ENCODE measurements at places on chromosomes 2 and 18.

DNA sequence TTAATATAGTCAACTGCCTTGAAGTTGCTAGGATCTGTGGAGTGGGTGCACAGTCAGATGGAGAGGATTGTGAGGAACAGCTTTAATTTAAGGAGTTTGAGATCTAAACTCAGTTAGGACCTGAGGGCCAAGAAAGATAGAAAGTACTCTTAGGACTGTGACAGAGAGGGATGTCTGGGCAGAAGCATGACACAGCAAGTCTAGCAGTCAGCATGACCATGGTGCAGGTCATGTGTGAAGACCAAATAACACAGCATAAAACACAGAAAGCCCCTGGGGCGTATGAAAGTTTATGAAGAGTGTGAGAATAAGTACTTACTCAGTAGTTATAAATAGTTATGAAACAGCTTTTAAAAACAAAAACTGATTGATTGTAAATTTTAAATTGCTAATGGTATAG, 107.2 kb downstream of the GALNT1 start:
- DNase-seq = no peak

GRCh38 chr2:131143803-131144202, 38.7 kb downstream of the PLEKHB2 start:
- DNase-seq = no peak

DNA sequence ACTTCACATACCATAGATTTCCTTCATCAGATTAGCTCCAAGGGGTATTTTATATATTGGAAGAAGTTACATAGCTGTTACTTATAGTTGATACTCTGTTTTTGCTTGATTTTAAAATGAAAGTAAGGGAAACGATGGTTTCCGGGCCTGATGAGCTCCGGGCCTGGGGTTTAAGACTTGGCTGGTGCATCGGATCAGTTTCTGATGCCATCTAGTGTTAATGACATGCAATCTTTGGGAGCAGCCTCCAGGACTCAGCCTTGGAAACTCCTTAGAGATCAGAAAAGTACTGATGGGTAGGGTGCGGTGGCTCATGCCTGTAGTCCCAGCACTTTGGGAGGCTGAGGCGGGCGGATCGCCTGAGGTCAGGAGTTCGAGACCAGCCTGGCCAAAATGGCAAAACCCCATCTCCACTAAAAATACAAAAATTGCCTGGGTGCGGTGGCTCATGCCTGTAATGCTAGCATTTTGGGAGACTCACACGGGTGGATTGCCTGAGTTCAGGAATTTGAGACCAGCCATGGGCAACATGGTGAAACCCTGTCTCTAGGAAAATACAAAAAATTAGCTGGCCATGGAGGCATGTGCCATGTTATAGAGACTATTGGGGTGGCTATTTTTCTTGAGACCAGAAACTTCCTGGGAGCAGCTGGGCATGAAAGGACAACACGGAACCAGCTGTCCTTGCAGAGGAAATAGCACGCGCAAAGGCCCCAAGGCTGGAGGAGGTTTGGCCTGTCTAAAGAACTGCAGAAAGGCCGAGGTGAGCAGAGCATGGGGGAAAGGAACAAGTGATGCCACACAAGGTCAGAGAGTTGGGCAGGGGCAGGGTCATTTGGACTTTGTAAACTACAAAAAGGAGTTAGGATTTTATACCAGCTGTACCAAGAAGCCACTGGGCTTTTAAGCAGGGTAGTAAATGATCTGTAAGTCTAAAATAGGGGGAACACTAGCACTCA, 46.9 kb upstream of the CNOT11 start:
- DNase-seq = peak; percentile 55

DNA sequence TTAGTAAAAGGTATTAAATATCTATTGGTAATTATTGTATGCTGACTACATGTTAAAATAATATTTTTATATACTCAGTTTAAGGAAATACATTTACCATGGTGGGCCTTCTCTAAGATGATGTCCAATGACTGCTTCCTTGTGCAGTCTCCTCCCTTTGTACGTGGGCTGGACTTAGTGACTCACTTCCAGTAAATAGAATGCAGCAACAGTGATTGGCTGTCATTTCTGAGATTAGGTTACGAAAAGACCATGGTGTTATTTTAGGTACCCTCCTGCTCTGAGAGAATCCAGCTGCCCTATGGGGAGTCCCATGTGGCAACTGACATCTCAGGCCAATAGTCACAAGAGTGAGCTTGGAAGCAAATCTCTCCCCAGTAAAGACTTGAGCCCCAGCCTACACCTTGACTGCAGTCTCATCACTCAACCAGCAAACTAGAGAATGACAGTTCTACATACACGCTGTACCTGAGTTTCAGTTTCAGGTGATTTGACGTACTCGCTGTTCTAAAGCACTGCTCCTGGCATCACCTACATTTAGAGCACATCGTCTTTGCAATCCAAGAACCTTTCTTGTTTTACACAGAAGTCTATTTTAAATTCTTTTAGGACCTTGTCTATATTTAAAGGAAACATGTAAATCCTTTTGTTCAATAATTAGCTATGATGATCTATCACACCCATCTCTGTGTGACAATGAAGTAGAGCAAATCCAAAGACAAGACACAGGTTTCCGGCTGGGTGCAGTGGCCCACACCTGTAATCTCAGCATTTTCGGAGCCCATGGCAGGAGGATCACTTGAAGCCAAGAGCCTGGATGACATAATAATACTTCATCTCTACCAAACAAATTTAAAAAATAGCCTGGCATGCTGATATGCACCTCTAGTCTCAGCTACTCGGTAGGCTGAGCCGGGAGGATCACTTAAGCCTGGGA, 87.2 kb downstream of the COBLL1 start:
- DNase-seq = no peak

- DNase-seq = no peak
Observed at GRCh38 chr18:9221661-9222060, 85.1 kb downstream of the ANKRD12 start.

- no peak for DNase-seq
Observed at GRCh38 chr2:239561446-239562001, 160.7 kb upstream of the HDAC4 start.

GRCh38 chr2:108355906-108356734, 21.6 kb upstream of the SULT1C4 start:
- DNase-seq = no peak

- DNase-seq = no peak
Observed at GRCh38 chr2:224369028-224369632, 32.8 kb downstream of the FAM124B start.

- no peak for DNase-seq
Observed at GRCh38 chr2:204152616-204153015, 216.1 kb downstream of the ICOS start.

DNA sequence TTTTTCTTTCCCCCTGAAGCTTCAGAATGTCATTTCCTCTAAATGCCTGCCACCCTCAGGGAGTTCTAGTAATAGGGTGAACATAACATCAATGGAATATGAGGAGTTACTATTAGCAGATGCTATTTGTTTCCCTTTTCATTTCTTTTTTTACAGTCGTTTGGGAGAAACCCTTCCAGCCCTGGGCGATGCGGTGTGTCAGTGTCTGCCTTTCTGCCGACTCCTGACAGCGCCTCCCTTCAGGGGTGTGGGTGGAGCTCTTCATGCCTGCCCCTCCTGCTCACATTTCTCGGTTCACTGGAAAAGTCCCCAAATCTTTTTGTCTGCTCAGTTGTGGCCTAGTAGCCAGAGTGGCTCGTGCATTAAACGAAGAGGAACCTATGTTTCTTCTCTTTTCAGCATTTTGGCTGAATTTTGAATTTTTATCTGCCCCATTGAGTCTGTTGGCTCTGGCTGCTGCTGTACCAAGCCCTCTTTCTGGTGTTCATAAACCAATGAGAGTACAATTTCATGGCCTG, 72.3 kb downstream of the FMNL2 start:
- no peak for DNase-seq

- DNase-seq = no peak
Observed at GRCh38 chr2:162458240-162458639, 114.3 kb downstream of the GCA start.

DNA sequence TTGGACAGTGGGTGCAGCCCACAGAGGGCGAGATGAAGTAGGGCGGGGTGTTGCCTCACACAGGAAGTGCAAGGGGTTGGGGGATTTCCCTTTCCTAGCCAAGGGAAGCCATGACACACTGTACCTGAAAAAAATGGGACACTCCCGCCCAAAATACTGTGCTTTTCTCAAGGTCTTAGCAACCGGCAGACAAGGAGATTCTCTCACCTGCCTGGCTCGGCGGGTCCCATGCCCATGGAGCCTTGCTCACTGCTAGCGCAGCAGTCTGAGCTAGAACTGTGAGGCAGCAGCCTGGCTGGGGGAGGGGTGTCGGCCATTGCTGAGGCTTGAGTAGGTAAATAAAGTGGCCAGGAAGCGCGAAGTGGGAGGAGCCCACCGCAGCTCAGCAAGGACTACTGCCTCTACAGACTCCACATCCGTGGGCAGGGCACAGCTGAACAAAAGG, 244.7 kb downstream of the NBAS start:
- DNase-seq = peak; percentile 54

DNA sequence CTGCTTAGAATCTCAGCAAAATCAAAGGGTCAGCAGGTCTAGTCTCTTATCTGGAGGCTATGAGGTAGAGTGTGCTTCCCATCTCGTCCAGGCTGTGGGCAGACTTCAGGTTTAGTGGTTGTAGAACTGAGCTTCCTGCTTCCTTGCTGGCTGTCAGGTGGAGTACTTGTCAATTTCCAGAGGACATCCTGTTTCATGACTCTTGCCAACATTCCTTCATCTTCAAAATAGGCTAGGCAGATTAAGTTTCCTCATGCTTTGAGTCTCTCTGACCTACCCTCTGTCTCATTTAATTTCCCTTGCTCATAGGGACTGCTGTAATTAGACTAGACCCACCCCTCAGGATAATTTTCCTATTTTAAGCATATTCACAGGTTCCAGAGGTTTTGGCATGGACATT, 562.6 kb downstream of the SPAG16 start:
- no peak for DNase-seq

DNA sequence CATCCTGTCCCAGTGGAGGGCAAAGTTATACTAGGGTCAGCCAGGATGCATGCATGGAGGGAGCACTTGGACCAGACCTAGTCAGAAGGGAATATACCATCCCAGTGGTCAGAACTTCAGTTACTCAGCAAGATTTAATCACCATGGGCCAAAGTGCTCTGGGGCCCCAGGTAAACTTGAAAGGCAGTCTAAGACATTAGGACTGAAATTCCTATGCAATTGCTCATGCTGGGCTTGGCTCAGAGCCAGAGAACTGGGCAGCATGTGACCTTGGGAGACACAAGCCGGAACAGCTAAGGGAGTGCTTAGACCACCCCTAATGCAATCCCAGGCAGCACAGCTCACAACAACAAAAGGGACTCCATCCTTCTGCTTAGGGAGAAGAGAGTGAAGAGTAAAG, 401.3 kb downstream of the KCNJ3 start:
- no peak for DNase-seq

Data from activated CD8-positive, alpha-beta memory T cell treated with anti-CD3 and anti-CD28 coated beads, Interleukin-2, amount 50 U/mL, for 48 hours (primary cell).